NCI-H748 treated with DMSO at 0.1 percent for 48 hours (cell line): ENCODE measurements at places on chromosomes 1 and 21.
A peak's percentile ranks its signal among the peaks of the same experiment; 100 is the strongest.

GRCh38 chr1:233675893-233676292 is 62.0 kb downstream of the KCNK1 start:
- DNase-seq, result no peak

GRCh38 chr21:35582731-35583130 is 477.6 kb downstream of the SETD4 start:
- no peak for DNase-seq

DNA sequence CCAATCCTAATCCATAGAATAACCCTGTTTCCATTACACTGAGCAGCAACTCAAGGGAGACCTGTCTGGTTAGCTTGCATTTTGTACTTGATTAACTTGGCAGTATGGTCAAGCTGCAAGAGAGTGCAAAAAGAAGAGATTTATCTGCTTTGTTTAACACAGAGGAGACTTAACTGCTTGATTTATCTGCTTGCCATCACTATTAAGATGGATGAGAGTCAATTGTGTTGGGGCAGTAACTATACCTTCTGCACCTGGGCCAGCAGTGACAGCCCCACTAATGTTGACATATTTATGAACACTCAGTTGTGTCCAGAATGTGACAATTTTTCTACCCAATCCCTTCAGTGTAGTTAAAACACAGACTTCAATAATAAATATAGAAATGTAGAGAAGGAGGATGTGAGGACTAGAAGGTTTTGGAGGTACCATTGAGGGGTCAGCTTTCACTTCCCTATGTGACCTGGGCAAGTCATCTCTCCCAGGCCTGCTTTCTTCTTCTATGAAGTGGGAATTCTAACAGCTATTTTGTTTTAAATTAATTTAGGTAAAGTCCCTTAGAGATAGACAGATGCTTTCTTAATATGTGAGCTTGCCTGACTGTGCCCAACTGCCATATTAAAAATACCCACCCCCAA is 159.1 kb upstream of the KCNK2 start:
- no peak for DNase-seq

DNA sequence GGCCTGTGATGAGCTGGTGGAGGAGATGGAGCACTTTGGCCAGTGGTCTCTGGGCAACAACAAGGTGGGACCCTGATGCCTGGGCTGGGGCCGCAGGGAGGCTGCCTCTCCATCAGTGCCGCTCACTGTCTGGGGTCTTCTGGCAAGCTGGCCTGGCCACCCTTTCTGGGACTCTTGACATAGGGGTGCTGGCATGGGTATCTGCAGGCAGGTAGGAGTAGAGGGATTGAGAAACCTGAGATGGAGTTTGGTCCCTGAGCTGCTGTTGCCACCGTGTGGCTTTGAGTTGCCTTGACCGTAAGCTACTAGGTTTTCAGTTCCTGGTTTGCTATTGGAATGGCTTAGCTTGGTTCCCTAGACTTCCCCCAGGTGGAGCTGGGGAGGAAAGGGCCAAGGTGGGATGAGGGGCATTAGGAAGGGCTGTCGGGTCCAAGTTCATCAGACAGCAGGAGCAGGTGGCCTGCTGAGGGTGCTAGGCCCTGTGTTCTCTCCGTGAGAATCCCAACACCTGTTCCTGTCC is 13.2 kb upstream of the MFN2 start:
- DNase-seq, result peak; percentile 25

- DNase-seq, result no peak
These were observed 142.5 kb downstream of the PRDM2 start for GRCh38 chr1:13842497-13842896.

DNA sequence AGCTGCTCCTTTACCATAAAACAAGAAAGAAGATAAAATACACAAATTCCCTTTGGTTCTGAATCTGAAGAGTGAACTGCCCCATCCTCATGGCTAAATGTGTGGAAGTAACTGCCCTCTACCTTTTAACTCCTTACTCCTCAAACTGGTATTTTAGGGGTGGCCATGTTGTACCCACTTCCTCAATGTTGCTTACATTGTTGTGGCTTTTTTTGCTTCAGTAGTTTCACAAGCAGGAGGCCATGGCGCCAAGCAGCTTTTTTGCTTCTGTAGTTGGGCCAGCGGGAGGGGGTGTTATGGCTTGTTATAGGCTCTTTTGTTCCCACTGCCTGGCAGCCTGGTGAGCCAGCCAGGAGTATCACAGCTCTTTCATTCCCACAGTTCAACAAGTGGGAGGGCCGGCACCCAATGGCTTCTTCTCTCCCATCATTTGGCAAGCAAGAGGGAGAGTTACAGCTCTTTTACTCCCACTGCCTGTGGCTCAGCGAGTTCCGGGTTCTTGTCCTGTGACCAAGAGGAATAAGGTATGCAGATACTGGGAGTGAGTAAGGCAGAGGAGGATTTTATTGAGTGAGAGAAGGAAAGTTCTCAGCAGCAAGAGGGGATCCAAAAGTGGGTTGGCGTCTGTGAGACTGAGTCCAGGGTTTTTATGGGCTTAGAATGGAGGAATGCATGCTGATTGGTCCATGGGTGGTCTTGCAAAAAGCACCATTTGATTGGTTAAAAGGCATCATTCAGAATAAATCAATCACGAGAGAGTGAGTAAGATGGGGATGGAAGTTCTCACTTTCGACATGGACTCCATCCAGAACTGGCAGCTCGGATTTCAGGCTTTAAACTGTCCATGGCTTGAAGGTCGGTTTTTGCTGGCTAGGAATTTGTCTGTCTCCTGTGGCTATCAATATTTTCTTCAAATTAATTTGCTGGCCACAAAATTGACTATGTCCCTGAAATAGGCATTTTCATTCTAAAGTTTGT is 429.6 kb downstream of the HLX start:
- no peak for DNase-seq

GRCh38 chr1:243459059-243459458 is 203.2 kb downstream of the SDCCAG8 start:
- DNase-seq, result no peak

- DNase-seq, result no peak
These were observed 119.8 kb upstream of the BACE2 start for GRCh38 chr21:41048145-41048544.

DNA sequence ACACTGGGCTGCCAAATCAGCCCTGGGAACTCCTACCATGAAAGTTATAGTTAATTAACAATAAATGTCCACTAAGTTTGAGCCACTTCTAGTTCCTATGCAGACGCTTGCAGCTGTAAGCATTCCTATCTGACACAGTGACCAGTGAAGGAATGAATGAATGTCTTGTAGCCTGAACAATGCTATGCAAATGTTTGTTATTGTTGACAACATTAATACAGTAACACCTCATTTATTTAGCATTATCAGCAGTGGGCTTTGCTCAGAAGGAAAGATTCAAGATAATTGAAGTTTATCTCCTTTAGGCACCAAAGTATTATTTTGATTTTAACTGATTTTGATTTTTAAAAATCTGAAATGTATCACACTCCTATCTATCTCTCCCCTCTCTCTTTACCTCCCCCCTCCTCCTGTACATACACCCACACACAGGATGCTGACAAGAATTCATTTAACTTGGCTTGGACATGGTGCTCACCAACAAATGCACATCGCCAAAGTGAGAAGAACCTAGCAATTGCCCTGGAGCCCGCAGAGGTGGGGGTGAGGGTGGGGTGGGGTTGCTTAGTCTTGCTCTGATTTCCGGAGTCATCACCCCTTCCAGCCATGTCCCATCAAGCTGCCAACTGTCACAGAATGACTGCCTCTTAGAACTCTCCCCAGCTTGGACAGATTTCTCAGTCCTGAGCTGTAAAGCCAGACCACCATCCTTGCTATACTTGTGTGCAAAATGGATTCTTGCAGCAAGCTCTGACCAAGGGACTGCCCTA is 215.3 kb upstream of the CSF3R start:
- DNase-seq, result no peak

- DNase-seq, result no peak
These were observed 12.4 kb upstream of the ZNF691 start for GRCh38 chr1:42833981-42834380.

GRCh38 chr1:16978567-16979474 is 1.6 kb downstream of the MFAP2 start:
- DNase-seq, result no peak
